Bone marrow (tissue), 2 donors: ENCODE measurements at places on chromosomes 3 and 15.
A peak's percentile ranks its signal among the peaks of the same experiment; 100 is the strongest.

DNA sequence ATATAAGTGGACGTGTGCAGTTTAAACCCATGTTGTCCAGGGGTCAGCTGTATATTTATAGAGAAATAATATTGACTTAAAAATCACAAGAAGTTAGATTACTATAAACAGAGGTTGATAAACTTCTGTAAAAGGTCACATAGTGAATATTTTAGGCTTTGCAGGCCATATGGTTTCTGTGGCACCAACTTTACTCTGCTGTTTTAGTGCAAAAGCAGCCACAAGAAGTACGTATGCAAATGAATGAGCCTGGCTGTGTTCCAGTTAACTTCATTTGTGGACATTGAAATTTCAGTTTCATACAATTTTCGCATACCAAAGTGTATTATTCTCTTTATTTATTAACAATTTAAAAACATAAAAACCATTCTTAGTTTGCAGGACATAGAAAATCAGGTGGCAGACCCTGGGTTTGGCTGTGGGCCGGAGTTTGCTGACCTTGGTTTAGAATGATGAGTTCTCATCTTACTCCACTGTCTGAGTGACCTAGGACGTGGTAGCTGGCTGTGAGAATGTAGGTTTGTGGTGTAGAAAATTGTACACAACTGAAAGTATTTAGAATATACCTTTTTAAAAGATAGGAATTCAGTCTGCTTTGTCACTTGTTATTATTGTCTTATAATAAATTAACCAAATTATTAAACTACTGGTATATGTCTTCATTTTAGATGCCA, 16.3 kb downstream of the FAN1 start:
- DNase-seq: no peak

DNA sequence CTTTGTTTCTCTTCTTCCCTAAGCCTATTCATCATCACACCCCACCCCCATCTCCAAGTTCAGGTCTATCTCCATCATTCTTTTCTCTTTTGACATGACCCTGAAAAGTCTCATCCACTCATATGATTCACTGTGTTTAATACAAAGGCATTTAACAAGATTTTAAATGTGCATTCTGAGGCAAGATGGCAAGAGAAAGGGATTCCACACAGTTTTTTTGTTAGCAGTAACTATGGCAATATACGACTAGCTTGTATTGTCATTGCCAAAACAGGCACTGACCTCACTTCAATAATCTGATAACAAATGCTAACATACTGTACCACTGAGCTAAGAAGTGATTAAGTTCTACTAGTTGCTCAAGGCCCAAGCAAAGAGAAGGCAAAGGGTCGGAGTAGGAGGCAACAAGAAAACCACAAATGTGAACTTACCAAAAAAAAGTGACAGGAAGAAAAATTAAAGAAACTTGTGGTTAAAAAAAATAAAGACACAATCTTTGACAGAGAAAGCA, 53.2 kb downstream of the FBN1 start:
- DNase-seq: no peak

GRCh38 chr3:11607816-11608215, 35.9 kb downstream of the VGLL4 start:
- DNase-seq: no peak

GRCh38 chr3:36792342-36792741, 28.0 kb upstream of the DCLK3 start:
- DNase-seq: peak; percentile 7

DNA sequence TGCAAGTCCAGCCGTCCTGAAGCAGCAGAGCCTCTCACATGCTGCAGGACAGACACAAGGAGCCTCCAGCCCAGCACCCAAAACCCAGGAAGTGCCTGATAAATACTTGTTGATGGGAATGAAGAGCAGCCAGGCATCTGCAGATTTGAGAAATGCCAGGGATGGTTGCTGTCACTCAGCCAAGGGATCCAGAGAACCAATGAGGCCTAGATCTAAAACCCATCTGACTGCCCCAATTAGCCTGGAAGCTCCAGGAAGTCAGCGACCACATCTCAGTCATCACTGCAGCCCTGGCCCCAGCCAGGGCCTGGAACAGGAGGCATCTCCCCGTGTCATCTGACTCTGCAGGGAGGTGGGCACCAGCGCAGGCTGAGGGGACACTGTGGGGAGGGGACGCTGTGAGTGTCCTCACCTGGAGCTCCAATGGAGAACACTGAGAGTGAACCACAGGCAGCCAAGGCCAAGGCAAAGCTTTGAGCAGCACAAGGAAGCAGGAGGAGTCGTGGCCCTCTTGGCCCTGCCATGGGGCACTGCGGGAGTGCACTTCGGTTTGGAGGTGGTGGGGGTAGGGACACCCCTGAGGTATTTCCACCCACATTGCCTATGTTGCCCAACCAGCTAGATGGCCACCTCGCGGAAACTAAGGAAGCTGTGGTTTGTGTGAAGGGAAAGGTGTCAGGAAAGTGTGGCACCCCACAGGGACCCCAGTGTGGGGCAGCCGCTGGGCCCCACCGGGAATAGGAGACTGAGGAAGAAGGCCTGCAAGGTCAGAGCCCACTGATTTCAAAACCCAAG, 229.5 kb downstream of the VPS13C start:
- no peak for DNase-seq

GRCh38 chr3:14177580-14178246, 688 bp downstream of the XPC start:
- no peak for DNase-seq

GRCh38 chr15:65870889-65871533, 1.7 kb downstream of the RAB11A start:
- no peak for DNase-seq

DNA sequence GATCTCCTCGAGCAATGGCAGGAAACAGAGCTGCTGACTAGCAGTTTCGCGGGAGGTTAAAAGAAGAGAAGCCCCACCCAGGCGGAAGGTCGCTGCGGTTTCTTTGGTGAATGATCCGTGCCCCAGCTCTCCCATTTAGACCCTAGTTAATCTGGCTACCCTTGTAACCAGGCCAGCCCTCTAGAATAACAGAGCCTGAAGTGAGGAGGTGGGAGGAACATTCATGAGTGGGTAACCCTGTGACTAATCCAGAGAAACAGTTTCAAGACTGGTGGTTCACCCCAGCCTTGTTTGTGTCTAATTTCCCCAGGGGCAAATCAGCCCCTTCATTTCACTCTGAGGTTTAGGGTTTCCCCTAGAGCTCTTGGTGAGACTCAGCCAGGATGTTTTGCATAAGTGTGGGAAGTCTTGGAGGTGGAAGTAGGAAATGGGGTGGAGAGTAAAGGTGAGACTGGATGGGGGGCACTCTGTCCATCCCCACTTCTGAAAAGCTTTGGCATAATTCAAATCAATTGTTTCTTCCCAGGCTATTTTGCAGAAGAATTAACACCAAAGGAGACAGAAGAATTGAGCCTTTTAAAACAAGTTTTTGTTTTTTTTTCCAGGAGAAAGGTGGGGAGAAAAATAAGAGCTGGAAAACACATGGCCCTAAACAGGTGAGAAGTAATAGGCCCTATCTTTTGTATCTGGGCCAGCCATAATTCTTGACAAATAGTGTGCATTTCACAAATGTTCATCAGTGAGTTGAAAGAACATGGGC, 303.1 kb downstream of the RPLP1 start:
- DNase-seq: no peak

GRCh38 chr3:116701070-116701469, 8.5 kb upstream of the TUSC7 start:
- no peak for DNase-seq

DNA sequence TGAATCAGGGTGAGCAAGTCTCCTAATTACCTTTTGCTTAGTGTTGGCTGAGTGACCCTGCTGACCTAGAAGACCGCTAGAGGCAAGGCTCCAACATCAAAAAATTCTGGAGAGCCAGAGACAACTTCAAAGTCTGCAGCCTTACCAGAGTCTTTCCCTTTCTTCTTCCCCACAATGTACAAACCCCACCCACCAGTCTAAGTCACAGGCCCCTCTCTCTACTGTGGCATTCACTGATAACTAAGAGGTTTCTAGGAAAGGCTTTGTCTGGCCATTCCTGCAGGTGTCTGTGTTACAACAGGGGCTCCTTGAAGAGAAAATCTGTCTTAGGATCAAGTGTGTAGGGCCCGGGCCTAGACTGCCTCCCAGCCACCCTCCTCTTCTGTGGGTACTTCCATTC, 525 bp downstream of the MYH15 start:
- no peak for DNase-seq

DNA sequence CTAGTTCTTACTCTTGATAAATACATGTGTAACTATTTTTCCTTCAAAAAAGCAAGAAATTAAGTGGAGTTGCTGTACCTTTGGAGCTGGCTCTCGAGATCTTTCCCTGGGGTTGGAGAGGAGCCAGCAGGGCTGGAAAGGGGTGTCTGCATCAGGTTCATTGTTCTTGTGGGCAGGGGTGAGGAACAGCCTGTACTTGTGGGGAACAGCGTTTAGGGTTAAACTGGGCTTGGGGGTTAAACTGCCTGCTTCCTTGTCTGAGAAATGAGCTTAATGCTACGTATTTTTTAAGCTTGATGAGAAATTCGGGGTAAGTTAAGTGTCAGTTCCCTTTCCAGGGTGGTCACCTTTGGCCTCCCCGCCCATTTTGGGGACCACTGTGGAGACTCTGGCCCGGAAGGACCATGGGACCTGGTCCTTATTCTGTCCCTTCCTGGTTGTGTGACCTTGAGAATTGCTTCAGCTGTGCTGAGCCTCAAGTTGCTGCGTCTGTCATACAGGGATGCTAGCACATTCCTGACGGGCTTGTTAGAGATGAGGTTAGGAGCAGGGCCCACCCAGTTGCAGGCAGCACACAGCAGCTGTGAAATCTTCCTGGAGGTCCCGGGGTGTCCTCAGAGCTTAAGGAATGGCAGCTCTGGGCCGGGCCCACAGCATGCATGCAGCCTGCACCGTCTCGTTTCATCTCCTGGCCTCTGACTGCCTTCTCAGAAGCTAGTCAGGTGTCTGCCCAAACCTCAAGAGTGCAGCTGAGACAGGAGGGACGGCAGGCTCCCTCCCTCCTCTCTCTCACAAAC, 11.6 kb downstream of the H1-8 start:
- DNase-seq: no peak

DNA sequence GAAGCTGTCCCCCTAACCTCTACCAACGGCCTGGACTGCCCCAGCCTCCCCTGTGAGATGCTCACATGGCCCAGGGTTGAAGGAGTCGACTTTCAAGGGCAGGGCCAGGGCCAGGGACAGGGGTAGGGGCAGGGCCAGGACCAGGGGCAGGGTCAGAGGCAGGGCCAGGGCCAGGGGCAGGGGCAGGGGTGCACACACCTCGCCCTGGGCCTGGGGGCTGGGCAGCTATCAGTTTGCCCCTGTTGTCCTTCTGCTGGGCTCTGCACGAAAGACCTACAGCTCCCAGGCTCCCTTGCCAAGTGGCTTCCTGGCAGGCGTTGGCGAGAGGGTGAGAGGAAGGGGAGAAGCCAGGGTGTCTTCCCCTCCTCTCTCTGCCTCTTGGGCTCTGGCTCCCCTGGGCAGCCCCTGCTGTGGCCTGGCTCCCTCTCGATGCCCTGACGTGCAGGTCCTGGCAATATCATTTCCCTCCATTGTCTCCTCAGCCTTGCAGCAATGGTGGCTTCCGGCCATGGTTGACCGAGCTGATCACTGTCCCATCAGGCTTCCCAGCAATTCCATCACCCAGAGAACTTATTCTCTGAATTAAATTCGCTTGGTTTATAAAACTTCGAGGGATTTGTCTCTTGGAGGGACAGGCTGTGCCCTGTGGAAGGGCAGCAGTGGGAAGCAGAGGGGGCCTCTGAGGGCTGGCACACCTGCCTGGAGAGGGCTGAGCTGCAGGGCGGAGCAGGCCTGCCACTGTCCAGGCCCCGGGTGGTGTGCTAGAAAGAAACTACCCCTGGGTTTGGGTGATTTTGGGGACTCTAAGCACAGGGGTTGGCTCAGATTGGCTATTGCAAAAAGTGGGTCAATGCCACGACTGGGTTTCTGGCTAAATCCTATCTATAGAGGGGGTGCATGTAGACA, 13.9 kb downstream of the PRR23E start:
- DNase-seq: no peak

GRCh38 chr3:73626106-73626505, 1.4 kb upstream of the PDZRN3 start:
- DNase-seq: no peak

GRCh38 chr3:103991461-103992115, 1375.1 kb upstream of the ALCAM start:
- DNase-seq: no peak

GRCh38 chr3:118974356-118975097, 60.1 kb downstream of the IGSF11 start:
- no peak for DNase-seq

GRCh38 chr3:71797455-71797854, 12.5 kb upstream of the PROK2 start:
- DNase-seq: no peak

GRCh38 chr3:10594915-10595314, 89.5 kb upstream of the ATP2B2 start:
- no peak for DNase-seq

- DNase-seq: no peak
Observed at GRCh38 chr3:22360164-22360563, 609.2 kb upstream of the ZNF385D start.

DNA sequence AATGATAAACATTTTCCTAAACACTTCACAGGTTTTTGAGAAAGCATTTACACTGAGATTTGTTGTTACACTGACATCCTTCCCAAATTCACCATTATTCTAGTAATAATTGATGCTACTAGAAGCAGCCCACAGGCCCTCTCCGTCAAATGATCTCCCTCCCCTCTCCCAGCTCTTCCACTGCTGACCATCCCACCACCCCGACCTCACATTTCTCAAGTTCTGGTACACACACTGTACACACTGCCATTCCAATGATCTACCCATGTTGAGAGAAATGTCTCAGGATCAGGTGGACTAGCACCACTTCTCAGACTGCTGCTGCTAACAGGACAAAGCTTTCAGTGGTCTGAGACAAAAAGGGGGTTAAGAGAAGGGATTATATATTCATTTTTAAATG, 3.5 kb downstream of the TBC1D5 start:
- DNase-seq: no peak
